ENCODE measurements at places on chromosomes 3 and 15. TPM values are rescaled to one million over a fixed set of nuclear protein-coding genes. Genes with fewer than 3 reads are reported as not detected.

Gene CPEB1
- total RNA-seq, result 9.8 TPM

Gene JAGN1
- 27.4 TPM for total RNA-seq

Gene NRG4
- 2.3 TPM for total RNA-seq

Gene CLDN16
- 0.16 TPM for total RNA-seq

Gene GOLGA8T
- total RNA-seq, result not detected

Gene SSUH2
- 0.77 TPM for total RNA-seq

Gene IGF2BP2
- 84.2 TPM for total RNA-seq

Gene DAG1
- 70.1 TPM for total RNA-seq

All from camera-type eye (tissue), 1 donor.